Activated CD8-positive, alpha-beta memory T cell treated with anti-CD3 and anti-CD28 coated beads for 1 hour (primary cell): ENCODE measurements at places on chromosomes 3 and 15.

DNA sequence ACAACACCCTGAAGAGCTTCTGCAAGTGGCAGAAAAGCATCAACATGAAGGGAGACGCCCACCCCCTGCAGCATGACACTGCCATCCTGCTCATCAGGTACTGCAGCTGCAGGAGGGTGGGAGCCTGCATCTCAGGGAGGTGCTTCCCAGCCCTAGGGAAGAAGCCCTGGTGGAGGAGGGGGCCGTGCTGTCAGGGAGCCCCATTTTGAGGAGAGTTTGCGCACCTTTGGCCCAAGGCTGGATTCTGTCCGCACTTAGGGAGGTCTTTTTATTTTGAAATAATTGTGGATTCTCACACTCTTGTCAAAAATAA is 42.1 kb downstream of the SAXO2 start:
- no peak for DNase-seq

DNA sequence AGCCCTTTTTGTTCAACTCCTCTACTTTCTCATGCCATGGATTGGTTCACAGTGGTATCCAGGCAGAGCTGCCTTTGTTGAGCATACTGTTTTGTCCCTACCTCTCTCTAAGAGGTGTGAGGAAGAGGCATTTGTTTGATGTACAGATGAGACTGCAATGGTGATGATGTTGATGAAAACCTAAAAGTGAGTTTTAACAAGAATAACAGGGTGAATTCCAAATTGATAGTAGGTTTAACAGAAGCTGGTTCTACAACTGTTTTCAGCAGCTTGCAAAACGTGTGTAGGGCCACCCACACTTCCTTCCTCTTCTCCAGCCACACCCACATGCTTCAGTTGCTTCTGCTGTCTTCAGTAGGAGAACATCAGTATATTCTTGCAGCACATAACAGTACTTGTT is 10.2 kb downstream of the SNRK start:
- peak; percentile 28 for DNase-seq

DNA sequence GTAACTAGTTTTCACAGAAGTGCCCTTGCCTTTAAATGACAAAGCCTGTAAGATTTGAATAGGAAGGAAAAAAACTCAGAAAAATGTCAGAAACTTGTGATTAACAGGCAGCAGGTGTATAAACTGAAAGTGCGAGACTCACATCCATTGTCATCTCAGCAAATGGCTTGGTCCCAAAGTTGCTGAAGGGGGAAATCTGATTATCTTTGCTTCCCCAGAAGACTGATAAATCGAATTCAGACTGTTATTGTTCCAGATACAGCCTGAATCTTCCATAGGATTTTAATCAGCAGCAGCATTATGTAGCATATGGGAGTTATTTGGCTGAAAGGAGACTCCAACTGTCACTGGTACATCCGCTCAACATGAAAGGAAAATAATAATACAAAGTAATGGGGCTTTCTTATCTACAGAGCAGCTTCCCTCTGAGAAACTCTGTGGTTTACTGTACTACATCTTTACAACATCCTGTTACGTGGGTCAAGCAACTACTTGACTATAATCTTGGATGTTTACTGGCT is 550.4 kb upstream of the CCDC54 start:
- no peak for DNase-seq

GRCh38 chr15:53453253-53454105 is 306.0 kb downstream of the WDR72 start:
- DNase-seq: no peak

- no peak for DNase-seq
Measured at GRCh38 chr3:117644203-117644602, 934.6 kb downstream of the TUSC7 start.

DNA sequence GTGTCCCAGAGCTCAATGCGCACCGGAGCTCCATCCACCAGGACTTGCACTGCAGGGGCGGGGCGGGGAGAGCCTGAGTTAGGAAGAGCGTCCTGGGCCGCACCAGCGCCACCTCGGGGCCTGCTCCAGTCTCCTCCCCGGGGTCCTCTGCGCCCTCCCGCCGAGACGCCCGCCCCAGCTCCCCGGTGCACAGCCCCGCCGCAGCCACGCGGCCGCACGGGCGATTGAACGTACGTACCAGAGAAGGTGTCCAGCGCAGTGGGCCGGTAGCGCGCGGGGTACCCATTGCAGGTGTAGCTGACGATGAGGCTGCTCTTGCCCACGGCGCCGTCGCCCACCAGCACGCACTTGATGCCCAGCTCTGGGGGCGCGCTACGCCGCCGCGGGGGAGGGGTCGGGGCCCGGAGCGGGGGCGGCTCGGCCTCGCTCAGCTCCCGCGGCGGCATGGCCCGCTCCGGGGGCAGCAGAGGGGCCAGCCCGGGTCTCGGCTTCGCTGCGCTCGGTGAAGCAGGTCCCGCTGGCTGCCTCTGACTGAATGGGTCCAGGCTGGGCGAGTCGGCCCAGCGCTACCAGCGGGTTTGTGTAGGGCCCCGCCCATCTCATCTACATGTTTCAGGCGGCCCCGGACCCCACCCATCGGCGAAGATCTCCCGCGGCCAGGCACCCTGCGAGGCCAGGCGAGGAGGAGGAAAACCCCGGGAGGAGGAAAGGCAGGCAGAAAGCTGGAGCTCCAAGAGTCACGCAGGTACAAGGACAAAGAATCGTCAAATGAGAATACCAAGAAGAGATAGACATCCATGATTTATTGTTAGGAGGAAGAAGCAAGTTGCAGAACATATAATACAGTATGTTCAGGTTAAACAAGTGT is at the start of gene RHOV:
Gene RHOV (minus strand): TSS at position 541 of the 868 bp plus-strand sequence. CDS start 95 bp downstream, at position 446.
- peak; percentile 31 for DNase-seq

GRCh38 chr15:66872405-66872804 is 170.4 kb downstream of the SMAD6 start:
- no peak for DNase-seq

- no peak for DNase-seq
Measured at GRCh38 chr3:16386561-16386960, 121.5 kb downstream of the OXNAD1 start.

DNA sequence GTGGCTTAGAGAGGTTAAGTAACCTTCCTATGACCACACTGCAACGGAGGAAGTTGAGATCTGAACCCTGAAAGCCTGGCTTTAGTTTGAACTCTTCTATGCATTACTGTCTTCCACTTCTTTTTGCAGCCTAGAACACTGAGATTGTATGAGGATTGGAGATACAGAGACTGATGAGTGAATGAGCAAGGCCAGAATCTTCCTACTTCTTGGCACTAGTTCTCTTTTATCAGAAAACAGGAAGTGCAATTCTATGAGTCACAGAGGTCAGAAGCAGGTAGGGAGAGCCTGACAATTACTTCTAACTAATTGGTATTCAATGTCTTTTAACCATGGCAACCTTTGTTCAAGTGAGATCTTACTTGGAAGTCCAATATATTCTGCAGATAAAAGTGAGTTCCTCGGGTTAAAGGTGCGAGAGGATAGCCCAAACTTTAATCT is 219.0 kb downstream of the SHQ1 start:
- DNase-seq: no peak

GRCh38 chr3:187850258-187850921 is 105.1 kb upstream of the BCL6 start:
- no peak for DNase-seq

DNA sequence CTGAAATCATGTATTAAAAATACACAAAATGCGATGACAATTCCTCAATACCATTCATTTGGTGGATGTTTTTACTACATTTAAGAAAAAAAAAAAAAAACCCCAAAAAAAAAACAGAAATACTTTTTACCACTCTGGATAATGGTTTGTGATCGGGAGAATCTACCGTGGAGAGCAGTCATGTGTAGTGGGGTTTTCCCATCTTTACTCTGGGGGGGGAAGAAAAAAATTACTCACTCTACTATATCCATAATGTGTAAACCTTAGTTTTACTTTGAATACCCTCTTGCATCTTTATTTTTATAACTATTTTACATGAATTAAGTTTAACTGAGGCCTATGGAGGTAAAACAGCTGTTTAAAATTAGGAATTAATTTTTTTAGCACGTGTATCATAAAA is 83.3 kb downstream of the ANKRD28 start:
- DNase-seq: no peak

- DNase-seq: no peak
Measured at GRCh38 chr3:9074079-9074478, 110.8 kb upstream of the RAD18 start.

DNA sequence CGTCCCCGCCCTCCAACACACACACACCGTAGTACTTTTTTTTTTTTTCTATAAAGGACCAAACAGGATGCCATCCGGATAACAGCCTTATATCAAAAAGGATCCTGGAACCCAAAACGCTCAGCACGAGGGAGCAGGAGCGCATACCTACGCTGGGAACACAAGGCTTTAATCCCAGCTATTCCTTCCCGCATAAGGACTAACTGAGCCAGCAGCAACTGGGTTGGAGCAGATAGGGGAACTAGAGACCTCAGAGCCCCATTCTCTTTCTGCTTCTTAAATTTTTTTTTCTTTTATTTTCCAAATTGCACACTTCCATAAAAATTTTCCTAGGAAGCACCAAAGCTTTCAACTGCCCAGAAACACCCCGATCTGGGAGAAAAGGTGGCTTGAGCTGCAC is 1.3 kb downstream of the TRANK1 start:
- no peak for DNase-seq

DNA sequence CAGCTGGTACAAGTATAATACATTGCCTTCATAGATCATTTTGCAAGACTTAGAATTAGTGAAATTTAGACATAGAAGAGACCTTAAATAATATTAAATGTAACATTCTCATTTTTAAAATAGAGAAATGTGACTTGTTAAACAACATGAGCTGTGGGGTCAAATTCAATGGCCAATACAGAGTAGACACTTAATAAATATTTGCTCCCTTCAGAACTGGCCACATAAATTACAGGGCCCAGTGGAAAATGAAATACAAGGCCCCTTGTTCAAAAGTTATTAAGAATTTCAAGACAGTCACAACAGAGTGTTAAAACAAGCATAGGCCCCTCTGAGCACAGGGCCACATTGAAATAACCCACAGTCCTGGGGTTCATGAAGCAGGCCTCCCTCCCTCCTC is 58.1 kb upstream of the PHLDB2 start:
- DNase-seq: no peak

GRCh38 chr3:9196020-9196419 is 53.4 kb downstream of the SRGAP3 start:
- no peak for DNase-seq
